ENCODE measurements at places on chromosomes 7 and 10.

DNA sequence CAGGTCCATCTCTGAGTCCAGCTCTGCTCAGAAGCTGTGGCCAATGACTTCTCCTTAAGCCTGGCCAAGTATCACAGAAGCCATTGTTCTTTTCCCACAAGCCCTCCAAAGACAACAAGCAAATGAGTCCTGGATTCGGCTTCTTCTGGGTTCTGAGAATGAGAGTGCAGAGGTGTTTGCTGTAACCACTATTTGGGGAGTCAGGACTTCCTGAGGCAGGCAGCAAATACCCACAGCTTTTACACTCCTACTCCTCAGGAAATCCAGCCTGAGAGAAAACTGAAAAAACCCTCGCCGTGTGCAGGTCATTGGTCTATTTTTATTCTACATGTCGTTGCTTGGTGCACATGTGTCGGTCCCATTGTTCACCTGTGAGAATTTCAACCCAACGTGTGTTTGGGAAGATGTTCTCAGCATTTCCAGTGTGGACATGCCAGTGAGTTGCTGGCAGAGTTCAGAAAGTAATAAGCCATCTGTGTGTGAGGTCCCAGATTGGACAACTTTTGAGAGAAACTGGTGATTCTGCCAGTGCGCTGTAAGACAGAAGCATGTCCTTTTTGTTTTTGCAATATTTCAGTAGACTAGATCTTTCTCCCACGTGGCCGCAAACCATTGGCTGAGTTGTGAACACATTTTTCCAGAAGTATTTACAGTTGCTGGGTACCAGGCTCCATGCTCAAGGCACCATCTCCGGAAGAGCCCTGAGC lies 121.6 kb upstream of the LYZL2 start:
- no peak for DNase-seq

DNA sequence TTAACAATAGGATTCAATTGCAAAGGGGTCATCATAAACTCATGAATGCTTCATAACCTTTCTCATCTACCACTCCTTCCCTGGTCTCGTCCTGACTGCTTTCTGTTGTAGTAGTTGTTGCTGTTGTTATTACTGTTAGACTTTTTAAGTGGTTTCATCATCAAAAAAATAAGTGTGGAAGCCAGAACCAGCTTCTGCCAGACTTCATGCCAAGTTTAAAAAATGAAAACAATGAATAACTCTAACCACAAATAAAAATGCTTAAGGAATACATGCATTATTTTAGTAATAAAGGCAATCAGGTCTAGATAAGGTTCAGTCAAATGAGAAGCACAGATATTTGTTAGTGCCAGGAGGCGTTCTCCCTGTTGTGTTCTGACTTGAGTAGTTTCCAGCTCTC lies 85.4 kb downstream of the PCLO start:
- DNase-seq: no peak

DNA sequence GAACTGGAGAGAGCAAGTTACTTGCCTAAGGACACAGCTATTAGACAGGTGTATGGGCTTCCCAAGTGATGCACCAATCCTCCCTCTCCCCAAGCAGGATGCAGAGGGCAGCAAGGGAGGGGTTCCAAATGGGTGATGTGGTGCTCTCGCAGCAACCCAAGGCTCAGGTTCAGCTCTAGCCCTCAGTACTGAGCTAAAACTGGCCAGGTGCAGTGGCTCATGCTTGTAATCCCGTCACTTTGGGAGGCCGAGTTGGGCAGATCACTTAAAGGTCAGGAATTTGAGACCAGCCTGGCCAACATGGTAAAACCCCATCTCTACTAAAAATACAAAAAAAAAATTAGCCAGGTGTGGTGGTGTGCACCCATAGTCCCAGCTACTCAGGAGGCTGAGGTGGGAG lies 40.7 kb downstream of the GPRIN2 start:
- no peak for DNase-seq

DNA sequence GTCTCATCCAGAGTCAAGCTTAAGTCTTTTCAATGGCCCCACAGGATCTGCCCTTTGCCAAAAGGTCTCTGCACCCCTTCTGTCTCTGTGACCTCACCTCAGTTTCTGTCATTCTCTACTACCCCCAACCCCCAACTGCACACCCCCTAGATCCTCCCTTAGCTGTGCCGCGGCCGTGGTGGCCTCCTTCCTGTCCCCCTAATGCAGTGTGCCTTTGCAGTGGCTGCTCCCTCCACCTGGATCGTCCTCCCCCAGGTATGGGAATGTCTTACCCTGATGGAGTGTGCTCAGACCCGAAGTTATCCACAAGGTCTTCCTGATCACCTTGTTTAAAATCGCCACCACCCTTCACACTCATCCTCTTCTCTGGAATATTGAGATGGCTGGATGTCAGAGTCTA lies 9.6 kb downstream of the FGF8 start:
- DNase-seq: no peak

GRCh38 chr10:11504566-11505285 lies 106.7 kb downstream of the USP6NL start:
- no peak for DNase-seq

DNA sequence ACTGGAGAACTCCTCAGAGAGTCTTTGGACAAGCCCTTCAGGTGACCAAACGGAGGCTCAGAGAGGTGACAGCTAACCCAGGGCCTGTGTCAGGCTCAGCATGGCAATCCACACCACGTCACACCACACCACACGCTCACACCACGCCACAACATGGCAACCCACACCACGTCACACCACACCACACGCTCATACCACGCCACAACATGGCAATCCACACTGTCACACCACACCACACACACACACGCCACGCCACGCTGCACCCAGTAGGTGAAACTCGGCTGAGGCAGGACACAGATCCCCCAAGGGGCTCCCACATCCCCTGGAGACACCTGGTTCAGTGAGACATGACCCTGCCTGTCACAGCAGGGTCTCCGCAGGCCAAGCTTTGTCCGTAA lies 107.3 kb downstream of the PDGFA start:
- DNase-seq: no peak

GRCh38 chr10:62186999-62187675 lies 81.5 kb downstream of the RTKN2 start:
- no peak for DNase-seq

- no peak for DNase-seq
Measured at GRCh38 chr7:44381494-44382220, 56.3 kb upstream of the CAMK2B start.

- DNase-seq: no peak
Measured at GRCh38 chr10:58415757-58416156, 30.5 kb downstream of the TFAM start.

DNA sequence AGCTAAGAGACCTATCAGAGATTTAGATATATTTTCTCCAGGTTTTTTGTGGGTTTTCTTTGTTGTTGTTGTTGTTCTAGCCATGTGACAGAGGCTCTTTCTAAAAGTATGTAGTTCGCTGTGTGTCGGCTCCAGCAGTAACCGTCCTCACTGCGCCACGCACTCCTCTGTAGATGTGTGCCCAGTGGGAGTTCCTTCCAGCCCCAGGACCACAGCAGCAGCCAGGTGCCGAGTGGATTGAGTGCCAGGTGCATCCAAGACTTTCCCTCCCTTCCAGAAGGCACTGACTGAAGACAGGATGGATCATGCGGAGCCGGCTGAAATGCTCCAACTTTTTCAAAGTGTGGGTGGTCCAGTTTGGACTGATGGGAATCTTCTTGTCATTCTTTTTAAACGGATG lies 31.8 kb downstream of the WDR86 start:
- no peak for DNase-seq

GRCh38 chr7:3981281-3981680 lies 680.2 kb downstream of the SDK1 start:
- DNase-seq: no peak

- no peak for DNase-seq
Measured at GRCh38 chr7:105429746-105430612, 41.3 kb upstream of the SRPK2 start.

GRCh38 chr7:5671046-5671445 lies 110.4 kb downstream of the RNF216 start:
- DNase-seq: no peak

DNA sequence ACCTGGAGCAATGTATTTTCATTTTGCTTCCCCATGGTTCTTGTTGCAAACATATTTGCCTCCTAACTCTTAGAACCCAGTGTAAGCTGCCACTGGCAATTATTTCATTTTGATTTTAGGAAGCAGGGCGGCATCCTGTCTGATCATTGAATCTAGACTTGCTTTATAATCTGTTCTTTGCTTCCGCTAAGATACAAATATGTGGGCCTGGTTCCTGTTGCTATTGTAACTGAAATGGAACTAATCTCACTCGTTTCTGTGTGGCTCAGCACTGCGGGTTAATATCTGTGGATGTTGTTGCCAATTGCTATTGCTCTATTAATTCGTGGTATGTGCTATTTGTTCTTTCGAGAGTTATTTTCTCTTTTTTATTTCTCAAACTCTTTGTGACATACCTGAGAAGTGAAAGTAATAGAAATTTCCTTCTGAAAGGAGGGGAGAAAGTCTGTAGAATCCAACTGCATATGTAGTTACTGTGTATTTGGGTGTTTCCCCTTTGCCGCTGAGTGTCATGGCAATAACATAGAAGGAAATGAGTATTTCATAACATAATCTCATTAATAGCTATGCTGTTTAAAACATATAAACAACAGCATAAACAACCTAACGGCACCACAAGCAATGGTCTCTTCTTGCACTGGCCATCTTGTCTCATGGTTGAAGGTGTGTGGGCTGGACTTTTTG lies 62.4 kb downstream of the FZD1 start:
- DNase-seq: no peak

GRCh38 chr7:80105701-80106408 lies 28.8 kb upstream of the GNAI1 start:
- DNase-seq: no peak

DNA sequence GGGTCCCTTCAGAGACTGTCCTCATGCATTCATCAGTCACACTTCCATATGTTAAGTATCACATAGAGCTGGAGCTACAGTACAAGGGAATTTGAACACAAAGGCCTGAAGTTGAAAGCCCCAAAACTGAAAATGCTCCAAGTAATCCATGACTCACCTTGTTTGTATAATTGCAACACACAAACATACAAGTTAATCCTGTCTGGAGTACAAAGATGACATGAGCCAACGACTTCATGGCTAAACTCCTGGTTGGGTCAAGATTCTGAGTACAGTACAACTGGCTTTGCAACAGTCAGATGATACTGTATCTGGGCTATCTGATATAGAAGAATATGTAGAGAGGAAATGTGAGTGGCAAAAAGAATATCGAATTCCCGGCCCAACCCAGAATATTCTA lies 73.1 kb upstream of the AASS start:
- DNase-seq: no peak

GRCh38 chr7:151884312-151885201 lies 7.6 kb upstream of the PRKAG2 start:
- no peak for DNase-seq

GRCh38 chr10:20521186-20521585 lies 375.9 kb downstream of the NEBL start:
- DNase-seq: no peak

DNA sequence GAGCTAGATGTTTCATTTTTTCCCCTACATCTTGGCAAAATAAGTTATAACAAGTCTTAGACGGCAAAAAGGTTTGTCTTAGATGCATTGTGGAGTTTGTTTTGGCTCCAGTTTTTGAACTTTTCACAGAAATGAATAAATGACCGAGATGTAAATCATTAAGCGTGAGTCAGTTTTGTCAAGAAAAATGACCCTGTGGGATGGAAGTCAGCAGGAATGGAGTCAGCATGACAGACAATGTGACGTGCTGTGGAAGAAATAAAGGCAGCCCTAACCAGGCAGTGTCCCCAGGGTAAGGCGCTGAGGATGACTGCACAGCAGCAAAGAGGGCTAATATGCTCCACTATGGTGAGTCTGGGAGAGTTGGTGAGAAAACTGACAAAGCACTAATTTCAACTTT lies 163.2 kb downstream of the NOC3L start:
- no peak for DNase-seq

DNA sequence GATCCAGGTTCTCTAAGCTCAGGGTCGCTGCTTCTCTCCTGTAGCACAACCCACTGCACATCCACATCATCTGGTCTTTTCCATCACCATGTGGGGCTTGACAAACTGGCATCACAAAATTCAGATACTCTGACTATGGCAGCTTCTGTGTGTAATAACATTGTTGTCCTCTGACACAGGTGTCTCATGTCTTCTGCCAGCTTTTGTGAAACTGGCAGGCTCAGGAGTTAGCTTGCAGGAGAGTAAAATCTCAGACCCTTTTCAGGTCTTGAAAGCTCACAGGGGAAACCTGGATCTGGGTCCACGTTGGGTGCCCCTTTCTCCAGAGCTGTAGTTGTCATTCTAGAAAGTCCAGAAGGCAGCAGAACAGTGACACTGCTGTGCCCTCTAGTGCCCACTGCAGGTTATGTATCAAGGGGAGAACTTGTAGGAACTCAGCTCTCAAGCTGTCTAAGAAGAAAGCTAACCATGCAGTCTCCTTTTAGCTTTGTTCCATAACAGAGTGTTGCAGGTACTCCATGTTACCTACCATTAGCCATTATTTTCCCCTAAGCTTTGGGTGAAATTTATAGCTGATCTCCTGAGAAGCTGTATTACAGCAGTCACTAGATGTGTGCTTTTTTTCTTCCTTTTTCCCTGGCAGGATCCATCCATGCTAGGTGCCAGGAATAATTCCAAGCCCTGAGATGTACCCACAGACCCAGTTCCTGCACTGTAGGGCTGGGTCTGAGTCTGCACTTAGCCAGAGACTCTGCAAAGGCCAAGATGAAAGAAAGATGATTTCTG lies 102.7 kb downstream of the ZNF248 start:
- DNase-seq: no peak

GRCh38 chr10:76047521-76047920 lies 616.1 kb downstream of the LRMDA start:
- no peak for DNase-seq

DNA sequence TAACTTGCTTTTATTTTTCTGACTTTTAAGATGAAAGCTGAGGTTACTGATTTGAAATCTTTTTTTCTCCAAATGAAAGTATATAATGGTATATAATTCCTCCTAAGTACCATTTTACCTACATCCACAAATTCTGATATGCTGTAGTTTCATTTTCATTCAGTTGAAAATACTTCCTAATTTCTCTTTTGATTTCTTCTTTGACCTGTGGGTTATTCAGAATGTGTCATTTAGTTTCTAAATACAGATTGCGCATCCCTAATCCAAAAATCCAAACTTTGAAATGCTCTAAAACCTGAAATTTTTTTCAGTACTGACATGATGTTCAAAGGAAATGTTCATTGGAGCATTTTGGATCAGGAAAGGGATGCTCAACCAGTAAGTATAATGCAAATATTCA lies 168.7 kb downstream of the CELF2 start:
- DNase-seq: no peak

DNA sequence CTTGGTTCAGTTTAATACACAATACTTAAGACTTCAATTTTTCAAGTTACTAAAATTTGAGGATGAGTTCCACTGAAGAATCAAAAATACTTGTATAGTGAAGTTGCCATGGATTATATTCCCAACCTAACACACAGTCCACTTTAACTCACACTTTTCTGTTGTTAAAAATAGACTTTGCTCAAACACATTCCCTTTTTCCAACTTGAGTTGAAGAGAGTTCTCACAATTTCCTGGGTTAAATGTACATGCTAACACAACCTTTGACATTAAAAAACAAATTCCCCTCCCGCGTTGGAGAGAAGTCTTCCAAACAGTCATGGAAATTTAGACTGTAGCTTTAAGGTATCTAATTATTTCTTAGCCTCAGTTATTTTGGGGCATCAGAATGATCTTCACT lies 27.1 kb downstream of the SKIDA1 start:
- no peak for DNase-seq

Data from cortex of kidney (tissue), 1 donor.